ENCODE measurements at places on chromosomes 1 and 21.

- DNase-seq: no peak
Measured at GRCh38 chr1:180241716-180242544, 11.9 kb downstream of the LHX4 start.

GRCh38 chr1:27618341-27619082, 14.6 kb upstream of the AHDC1 start:
- DNase-seq: no peak

DNA sequence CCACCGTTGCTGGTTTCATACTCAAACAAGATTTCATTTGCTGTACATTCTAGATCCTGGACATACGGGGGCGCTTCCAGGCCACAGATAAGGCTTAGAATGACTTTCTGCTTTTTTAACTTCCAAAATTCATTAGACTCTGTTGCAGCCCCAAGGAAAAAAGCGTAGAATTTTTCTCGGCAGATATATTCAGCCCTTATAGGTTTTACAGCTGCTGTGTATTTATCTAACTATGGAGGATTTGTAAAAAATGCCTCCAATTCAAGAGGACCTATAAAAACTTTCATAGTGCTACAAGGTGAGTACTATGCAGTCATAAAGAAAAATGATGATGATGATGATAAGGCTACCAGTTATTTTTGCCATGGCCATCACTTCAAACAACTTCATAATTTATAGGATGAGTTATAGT, 51.6 kb downstream of the SLC30A10 start:
- DNase-seq: no peak

DNA sequence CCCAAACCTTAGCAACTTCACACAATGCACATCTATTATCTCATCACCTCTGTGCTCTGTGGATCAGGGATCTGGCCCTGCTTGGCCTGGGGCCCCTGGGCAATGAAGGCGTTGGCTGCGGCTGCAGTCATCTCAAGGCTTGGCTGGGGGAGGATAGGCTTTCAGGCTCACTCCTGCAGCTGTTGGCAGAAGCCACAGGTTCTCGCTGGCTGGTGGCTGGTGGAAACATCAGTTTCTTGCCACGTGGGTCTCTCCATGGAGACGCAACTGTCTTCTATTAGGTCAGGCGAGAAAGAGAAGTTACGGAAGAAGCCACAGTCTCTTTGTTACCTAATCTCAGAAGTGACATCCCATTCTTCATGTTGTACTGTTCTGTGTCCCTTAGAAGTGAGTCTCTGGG, 3.6 kb upstream of the NPPA start:
- DNase-seq: no peak

- peak; percentile 11 for DNase-seq
Measured at GRCh38 chr1:65791396-65791795, 1.3 kb upstream of the PDE4B start.

- no peak for DNase-seq
Measured at GRCh38 chr1:26459573-26460031, 12.6 kb upstream of the HMGN2 start.

DNA sequence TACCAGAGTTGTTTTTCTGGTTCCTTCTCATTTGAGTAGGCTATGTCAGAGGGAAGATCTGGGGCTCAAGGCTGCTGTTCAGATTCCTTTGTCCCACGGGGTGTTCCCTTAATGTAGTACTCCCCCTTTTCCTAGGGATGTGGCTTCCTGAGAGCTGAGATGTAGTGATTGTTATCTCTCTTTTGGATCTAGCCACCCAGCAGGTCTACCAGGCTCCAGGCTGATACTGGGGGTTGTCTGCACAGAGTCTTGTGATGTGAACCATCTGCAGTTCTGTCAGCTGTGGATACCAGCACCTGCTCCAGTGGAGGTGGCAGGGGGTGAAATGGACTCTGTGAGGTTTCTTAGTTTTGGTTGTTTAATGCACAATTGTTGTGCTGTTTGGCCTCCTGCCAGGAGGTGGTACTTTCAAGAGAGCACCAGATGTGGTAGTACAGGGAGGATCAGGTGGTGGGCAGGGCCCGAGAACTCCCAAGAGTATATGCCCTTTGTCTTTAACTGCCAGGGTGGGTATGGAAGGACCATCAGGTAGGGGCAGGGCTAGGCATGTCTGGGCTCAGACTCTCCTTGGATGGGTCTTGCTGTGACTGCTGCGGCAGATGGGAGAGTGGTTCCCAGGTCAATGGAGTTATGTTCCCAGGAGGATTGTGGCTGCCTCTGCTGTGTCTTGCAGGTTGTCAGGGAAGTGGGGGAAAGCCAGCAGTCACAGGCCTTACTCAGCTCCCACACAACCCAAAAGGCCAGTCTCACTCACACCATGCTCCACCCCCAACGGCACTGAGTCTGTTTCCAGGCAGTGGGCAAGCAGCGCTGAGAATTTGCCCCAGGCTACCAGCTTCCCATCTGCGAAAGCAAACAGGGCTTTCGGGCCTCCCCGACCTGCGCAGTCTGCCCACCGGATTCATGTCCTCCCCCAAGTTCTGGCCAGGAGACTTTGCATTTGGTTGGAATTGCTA, 64.2 kb downstream of the SERINC2 start:
- no peak for DNase-seq

DNA sequence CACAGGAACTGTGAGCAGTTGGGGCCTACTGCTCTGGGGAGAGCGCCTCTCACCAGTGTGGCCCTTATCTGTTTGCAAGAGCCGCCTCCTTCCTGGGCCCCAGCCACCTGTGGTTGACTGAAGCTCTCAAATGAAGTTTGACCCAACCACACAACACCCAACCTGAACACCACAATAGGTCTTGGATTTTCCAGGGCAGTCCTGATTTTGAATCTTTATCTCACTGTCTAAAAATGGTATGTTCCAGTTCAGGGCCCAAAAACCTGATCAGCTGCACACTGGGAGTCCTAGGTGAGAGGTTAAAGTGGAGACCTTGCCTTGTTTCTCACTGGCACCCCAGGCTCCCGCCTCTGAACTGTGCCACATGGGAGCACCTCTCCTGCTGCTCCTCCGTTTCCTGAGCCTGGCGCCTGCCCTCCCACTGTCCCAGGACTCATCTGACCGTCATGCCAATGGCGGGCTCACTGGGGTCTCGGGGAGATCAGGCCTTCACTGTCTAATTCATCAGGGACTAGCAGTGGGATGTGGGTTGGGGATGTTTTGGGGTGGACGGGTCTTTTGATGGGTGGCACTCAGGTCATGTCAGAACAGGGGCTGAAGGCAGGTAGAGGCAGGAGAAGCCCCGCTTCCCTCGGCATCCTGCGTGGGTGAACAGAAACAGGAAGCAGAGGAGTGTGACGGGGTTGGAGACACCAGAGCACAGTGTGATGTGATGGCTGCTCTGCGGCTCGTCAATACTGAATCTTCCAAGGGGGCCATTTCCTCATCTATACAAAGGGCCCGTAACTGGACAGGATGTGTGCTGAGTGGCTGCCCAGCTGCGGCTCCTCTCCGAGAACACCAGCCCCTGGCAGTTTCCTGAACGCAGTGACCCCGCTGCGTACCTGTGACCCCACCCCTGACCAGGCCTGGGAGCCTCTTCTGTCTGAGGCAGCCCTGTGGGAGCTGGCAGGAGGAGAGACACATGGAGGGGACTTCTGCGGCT, 59.6 kb upstream of the ITPKB start:
- DNase-seq: no peak

DNA sequence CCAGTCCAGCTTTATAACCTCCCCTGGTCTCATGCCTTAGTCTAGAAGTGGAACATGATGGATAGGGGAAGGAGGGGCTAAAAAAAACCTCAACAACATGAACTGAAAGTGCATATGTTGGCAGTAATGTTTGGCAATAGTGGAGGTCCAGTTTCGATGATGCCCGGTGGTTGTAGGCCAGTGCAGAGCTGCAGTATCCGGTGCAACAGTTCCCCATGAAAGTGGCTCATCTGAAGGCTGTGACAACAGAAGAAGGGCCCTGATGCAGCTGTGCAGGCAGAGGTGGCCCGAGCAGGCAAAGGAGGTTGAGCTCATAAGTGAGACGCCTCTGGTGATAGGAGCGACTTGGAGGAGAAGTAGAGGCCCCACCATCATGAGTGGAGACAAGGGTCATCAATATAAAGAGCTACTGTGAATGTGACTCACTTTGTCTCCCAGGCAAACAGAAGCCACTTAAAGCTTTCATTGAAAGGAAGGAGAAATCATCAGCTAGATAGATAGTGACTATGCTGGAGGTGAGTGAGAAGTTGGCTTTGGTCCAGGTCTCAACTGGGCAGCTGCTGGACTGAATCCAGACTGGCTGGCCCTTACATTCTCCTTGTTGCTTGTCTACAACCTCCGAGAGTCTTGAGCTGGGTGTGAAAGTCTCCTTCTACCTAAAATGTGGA, 10.2 kb upstream of the CREG1 start:
- peak; percentile 28 for DNase-seq

GRCh38 chr1:40966417-40966816, 13.1 kb upstream of the CTPS1 start:
- DNase-seq: no peak

- DNase-seq: no peak
Measured at GRCh38 chr1:7503691-7504437, 267.2 kb upstream of the VAMP3 start.

GRCh38 chr1:57163325-57163724, 197.5 kb upstream of the C8B start:
- DNase-seq: no peak

GRCh38 chr21:38293765-38294164, 37.0 kb downstream of the KCNJ15 start:
- DNase-seq: no peak

DNA sequence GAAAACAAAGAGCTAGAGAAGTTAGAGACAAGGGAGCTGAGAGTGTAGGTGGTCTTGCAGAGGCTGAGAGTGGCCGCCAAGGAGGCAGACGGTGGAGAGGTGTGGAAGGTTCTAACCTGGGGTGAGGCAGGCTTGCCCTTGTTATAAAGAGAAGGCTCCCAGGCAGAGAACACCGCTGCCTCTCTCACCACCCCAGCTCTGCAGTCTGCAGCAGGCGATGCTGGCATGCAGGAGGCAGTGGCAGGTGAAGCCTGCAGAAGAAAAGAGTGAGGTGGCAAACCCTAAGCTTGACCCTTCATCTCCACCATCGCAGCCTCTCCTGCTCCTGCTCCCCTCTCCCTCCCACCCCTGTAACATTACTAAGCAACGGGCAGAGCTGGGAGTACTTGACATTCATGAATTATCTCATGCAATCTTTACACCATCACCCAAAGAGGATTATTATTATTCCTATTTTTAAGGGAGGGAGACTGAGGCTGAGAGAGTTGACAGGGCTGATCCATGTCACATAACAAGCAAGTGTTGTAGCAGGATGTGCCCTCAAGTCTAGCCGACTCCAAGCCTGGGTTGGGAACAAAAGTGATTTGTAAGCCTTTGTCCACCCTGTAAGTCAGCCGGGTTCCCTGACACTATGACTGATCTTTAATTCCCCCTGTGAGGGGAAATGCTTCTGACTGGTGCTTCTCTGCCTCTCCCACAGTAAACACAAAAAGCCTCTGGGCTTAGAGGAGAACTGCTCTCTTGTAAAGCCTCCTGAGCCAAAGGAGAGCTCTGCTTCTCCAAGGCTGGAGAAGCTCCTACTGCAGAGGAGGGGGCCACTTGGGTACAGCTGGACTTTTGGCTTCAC, 36.1 kb downstream of the KANK4 start:
- DNase-seq: no peak

- DNase-seq: no peak
Measured at GRCh38 chr1:4599521-4599920, 54.9 kb upstream of the AJAP1 start.

DNA sequence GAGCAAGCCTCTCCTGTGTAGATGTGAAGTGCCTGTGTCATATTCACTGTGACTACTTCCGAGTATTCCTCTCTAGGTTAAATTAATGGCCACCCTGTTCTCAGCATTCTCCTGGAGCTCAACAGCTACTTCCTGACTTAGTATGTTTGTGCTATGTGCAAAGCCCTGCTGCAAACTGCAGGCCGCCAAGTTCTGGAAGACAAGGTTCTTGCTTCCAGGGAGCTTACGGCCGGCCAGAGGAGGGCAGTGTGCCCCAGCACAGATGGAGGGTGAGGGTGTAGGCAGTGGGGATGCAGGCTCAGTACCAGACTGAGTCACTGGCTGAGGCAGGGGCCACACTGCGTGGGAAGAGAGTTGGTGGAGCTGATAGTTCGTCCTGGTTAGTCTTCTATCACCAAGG, 43.2 kb downstream of the ELK4 start:
- DNase-seq: no peak

DNA sequence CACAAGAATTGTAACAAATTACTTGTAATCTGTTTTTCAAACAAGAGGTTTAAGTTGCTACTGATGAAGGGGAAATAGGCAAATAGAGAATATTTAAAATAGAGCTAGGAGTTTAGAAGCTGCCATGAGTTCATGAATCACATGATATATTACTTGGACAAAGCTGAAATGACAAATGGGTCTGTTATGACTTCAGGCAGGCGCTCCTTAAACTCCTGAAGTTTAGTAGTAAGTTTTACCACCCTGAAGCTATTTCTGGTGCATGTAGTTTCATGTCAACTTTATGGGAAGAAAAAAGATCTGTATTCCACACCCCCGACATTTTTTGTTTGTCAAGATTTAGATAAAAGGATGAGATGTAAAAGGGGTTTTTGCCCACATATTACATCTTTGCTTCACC, 58.5 kb downstream of the PLA2G4A start:
- no peak for DNase-seq

DNA sequence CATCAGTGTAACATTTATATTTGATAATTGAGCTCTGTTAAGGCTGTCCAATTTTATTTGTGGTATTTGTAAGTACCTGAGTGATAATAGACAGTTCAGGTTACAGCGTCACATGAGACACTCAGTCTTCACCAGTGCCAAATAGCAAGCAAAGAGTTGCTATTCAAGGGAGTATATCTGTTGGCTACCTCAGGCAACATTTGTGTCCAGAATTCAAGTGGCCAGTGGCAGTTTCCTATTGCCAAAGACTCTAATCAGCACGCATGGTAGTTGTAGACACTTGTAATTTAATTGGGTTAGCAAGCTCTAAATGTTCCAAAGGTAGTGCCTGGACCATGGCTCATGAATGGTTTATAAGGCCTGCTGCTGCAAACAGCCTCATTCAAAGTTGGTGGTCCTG, 1524.3 kb upstream of the B3GALT2 start:
- no peak for DNase-seq

GRCh38 chr1:232393444-232394146, 236.3 kb downstream of the SIPA1L2 start:
- no peak for DNase-seq

DNA sequence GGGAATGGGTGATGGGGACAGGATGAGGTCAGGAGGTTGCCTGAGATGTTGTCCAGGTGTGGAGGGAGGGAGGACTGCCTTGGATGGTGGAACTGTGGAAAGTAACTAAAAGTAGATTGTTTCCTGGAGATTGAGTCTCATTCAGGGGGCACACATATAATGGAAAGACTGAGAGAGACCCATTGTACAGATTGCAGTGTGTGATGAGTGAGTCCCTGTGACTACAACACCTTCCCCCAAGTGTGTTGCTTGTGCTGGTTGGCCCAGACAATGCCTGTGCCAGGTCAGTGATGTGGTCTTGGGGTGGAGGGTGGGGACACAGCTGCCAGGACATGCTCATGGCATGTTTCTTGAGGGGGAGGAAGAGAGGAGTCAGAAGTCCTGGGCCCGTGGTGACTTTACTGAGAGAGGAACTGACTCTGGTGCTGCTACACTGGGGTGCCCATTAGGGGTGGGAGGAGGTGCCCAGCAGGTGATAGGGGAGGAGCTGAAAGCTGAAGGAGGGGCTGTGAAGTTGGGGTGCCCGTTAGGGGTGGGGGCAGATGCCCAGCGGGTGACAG, 5.2 kb downstream of the SNAP47 start:
- DNase-seq: no peak

GRCh38 chr1:158185770-158186169, 5.1 kb downstream of the CD1D start:
- no peak for DNase-seq

All from hindlimb muscle (tissue), 1 donor.